Left cardiac atrium (tissue), 4 donors: ENCODE measurements at places on chromosomes 11 and 22. TPM values are rescaled to one million over a fixed set of nuclear protein-coding genes. Genes with fewer than 3 reads are reported as not detected.

GRCh38 chr22:19799322-19800190, 39.0 kb downstream of the TBX1 start:
- peak; percentile 60 for DNase-seq

- no peak for DNase-seq
Measured at GRCh38 chr11:104003491-104003890, 32.9 kb upstream of the DDI1 start.

- DNase-seq, result no peak
Measured at GRCh38 chr22:41564563-41564962, 3.8 kb downstream of the CSDC2 start.

- DNase-seq, result no peak
Measured at GRCh38 chr11:845872-846495, 3.3 kb downstream of the TSPAN4 start.

DNA sequence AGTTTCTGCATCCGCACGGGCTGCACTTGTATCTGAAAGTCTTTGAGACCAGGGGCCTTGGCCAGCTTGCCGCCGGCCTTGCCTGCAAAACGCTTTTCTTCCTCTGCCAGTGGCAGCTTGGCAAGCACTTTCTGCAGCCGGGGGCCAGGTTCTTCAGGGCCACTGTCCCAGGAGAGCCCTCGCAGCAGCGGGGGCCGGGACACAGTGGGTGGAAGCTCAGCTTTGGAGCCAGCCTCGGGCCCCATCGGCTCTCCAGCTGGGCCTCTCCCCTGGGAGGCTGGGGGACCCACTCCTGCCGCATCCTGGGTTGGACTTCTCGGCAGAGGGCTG, 57.5 kb upstream of the LYVE1 start:
- no peak for DNase-seq

DNA sequence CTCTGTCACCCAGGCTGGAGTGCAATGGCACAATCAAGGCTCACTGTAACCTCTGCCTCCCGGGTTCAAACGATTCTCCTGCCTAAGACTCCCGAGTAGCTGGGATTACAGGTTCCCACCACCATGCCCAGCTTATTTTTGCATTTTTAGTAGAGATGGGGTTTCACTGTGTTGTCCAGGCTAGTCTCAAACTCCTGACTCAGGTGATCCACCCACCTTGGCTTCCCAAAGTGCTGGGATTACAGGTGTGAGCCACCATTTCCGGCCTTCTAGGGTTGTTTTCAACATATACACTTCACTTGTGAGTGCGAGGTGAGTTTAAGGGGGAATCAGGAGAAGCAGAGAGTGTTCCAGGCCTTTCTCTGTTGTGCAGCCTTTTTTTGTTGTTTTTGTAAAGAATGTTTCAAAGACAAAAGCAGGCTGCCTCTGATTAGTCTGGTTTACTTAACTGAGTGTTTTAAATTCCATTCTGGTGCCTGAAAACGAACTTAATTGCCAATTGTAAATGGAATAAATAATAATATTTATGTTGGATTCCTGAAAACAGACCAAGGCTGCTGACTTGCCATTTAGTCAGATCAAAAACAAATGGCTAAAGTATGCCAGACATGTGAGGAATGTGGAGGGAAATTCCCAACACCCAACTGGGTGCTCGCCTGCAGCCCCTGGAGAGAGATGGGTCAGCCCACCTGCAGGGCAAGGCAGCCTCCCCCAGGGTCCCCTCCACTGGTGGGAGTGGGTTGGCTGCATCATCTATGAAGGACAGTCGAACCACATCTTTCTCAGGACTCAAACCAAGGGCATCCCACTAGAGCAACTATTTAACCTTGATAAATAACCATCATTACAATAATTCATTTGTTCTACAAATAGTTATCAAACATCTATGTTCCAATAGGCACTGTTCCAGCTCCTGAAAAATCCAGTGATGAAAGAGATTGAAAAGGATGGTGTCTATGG, 4.6 kb upstream of the RANGAP1 start:
- DNase-seq, result no peak

DNA sequence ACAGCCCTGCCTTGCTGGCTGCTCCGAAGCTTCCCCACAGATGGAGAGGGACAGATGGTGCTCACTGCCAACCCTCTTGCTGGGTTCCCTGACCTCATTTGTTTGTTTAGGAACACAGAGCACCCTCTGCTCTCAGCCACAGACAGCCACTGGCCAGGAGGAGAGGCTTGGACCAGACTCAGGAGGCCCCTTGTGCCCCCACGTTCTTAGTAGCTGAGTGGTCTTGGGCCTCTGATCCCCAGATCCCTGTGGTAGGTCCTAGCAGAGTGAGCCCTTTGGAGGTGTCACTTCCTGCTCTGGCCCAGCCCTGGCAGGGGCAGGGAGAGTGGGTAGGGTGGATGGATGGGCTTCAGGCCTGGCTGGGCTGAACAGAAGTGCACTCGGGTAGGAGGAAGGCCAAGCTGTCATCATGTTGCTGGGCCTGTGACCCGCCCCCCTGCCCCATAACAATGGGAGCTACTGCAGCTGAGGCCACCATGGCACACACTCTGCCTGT, 84.0 kb downstream of the DHCR7 start:
- DNase-seq, result no peak

- DNase-seq, result peak; percentile 68
Measured at GRCh38 chr11:76234021-76234415, 27.7 kb upstream of the WNT11 start.

- no peak for DNase-seq
Measured at GRCh38 chr11:115996125-115996807, 492.1 kb upstream of the CADM1 start.

- no peak for DNase-seq
Measured at GRCh38 chr22:23503736-23504440, 76.2 kb downstream of the IGLL1 start.

DNA sequence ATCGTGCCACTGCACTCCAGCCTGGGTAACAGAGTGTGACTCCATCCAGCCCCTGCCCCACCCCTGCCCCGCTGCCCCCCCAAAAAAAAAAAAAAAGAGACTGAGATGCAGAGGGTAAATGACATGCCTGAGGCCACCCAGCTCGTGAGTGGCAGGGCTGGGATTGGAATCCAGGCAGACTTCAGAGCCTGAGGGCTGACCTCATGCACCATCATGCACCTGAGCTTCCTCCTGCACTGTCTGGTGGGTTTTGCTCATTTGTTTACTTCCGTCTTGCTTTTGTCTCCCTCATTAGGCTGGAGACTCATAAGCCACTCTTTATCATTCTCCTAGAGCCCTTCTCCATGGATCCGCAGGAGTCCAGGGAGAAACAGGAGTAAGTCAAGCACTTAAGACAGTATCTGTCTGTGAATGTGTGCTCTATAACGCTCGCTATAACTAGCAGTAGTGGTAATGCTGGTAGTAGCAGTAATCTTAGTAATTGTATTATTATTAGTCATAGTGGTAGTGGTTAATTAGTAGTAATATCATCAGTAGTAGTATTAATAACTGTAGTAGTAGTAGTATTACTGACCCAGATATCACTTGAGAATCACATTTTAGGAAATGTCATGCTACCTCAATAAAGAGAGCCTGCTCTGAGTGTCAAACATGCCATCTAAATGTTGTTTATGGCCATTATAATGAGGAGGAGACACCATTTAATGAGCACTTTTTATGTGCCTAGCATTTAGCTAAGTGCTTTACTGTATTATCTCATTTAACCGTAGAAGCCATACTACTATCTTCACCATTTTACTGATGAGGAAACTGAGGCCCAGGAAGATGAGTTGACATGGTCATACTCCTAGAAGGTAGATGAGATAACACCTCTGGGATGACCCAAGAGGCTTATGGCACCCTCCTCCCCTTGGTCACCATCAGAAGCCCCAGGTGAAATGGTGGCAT, 85.0 kb downstream of the NAT10 start:
- DNase-seq, result no peak

DNA sequence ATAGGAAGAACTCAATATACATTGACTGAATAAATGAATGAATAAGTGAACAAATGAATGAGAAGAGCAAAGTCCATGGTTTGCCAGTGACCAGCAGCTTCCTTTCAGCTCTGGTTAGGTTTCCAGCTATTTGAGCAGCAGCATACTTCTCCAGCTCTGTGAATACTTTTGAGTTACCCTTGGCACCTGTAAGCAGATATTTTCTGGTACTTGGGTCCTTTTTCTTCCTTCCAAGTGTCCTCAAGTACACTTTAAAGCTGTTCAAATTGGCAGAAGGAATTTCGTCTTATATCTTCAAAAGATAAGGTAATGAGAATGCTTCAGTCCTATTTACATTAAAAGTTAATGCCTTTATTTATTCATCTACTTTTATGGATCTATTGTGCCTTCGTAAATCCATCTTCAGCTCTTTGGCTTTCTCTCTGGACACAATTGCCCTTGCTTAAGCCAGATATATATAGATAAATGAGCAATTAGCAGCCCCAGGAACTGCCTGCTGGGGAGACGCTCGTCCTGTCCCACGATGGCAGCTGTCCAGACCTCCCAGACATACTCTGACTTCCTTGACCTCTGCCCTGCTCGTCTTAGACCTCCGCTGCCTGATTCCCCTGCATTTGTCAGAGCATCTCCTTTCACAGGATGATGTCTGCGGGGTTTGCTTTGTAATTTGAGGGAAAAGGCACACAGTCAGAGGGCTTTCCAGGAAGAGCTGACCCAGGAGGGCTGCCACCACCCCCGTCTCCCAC, 926.3 kb downstream of the OPCML start:
- no peak for DNase-seq

DNA sequence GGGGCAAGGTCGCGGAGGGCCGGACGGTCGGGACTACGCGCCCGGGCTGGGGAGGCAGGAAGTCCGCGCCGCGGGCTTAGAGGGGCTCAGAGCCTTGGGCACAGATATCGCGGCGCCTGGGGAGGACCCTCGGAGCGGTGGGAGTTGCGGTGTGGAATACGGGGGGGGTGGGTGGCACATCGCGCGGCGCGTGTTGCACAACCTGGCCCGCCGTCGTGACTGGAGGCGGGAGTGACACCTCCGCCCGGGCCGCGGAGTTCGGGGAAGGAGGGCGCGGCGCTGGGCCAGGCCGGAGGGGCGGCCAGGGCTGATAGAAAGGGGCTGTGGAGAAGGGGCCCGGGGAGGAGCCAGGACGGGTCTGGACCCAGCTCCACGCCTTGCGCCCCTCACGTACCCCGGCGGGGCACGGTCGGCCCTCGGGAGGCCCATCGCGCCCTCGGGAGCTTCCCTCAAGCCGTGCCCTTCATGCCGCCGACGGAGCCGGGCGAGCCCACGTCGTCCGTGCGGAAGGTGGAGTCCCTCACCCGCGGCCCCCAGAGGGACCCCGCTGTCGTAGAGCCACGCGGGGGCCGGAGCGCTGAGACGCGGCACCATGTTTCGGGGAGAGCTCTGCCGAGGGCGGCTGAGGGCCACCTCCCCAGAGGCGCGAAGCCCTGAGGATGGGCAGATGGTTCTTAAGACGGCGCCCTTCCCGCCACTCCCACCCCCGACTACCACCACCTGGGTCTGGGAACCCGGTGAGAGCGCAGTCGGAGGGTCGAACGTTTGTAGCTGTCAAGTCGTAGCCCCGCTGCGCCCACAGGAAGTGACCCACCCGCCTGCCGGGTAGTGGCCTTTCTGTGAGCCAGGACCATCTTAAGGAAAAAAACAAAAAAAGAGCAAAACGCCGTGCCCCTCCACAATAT, 729 bp downstream of the IL17RA start:
- DNase-seq, result peak; percentile 60

DNA sequence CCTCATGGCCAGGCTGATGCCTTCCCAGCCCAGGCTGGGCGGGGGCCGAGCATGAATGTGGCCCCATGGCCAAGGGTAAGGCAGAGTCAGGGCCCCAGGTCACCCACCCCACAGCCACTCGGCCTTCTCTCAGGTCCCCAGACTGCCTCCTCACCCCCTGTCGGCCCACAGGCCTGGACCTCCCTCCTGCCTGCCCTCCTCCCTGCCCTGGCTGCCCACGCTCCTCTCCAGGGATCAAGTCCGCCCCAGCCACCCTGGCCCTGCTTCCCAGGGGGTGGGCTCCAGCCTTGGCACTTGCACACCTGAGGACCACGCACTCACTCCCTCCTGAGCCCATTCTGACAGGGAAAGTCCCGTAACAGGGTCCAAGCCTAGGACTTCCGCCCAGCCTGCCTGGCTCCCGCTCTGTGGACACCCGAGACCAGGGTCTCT, 37.8 kb upstream of the TH start:
- DNase-seq, result peak; percentile 8

- DNase-seq, result peak; percentile 93
Measured at GRCh38 chr22:24107661-24108060, 73.6 kb upstream of the SUSD2 start.

GRCh38 chr11:19955660-19956059, 204.6 kb downstream of the DBX1 start:
- DNase-seq, result no peak

GRCh38 chr11:68527585-68527984, 67.0 kb downstream of the PPP6R3 start:
- DNase-seq, result no peak

- no peak for DNase-seq
Measured at GRCh38 chr11:9633679-9634078, 30.2 kb upstream of the SWAP70 start.

Gene CALCA
- total RNA-seq, result not detected

Gene C11orf87
- not detected for total RNA-seq

Gene THAP12
- 16.5 TPM for total RNA-seq

Gene SUSD2
- 7.5 TPM for total RNA-seq

Gene SYT9
- total RNA-seq, result 0.24 TPM

Gene OR4A16
- not detected for total RNA-seq

Gene KLHL35
- 1.1 TPM for total RNA-seq

Gene POTEH
- not detected for total RNA-seq
